ENCODE measurements at places on chromosomes 6 and 20.

- DNase-seq = no peak
Observed at GRCh38 chr6:44333273-44333919, 9.1 kb upstream of the SPATS1 start.

DNA sequence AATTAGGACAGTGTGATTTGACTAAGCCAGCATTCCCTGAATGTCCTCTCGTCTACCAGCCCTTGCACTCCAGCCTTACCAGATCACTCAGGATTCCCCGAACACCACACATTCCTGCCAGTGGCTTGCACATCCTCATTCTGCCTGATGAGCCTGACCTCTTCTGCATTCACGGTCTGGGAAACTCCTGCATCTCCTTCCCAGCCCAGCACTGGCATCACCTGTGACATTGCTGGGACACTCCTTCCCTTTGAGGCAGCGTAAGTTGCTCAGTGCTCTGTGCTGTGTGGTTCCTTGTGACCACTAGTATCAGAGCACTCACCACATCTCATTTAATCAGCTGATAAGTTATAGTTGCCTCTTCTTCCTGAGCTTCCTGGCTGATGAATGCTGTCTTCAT lies 17.3 kb downstream of the NCOA7 start:
- DNase-seq = no peak

GRCh38 chr6:130482645-130483390 lies 117.0 kb downstream of the TMEM200A start:
- no peak for DNase-seq

- DNase-seq = no peak
Observed at GRCh38 chr6:39508515-39508914, 186.0 kb upstream of the KCNK16 start.

DNA sequence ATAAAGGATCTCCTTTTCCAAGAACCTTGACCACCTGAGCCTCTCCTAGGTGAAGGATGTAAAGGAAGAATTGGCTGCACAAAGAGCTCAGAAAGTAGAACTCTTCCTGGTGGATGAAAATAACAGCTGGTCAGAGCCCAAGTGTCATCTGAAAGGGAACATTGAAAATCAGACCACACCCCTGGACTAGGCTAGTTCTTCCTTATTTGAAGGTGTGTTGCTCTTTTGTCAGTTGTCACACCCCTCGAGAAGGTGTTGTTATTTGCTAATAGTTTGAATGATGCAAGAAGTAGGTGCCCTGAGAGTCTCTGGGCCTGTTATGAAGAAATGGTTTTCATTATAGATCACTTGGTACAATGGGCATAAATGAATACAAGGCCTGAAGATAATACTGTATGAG lies 31.1 kb downstream of the NHLRC1 start:
- no peak for DNase-seq

DNA sequence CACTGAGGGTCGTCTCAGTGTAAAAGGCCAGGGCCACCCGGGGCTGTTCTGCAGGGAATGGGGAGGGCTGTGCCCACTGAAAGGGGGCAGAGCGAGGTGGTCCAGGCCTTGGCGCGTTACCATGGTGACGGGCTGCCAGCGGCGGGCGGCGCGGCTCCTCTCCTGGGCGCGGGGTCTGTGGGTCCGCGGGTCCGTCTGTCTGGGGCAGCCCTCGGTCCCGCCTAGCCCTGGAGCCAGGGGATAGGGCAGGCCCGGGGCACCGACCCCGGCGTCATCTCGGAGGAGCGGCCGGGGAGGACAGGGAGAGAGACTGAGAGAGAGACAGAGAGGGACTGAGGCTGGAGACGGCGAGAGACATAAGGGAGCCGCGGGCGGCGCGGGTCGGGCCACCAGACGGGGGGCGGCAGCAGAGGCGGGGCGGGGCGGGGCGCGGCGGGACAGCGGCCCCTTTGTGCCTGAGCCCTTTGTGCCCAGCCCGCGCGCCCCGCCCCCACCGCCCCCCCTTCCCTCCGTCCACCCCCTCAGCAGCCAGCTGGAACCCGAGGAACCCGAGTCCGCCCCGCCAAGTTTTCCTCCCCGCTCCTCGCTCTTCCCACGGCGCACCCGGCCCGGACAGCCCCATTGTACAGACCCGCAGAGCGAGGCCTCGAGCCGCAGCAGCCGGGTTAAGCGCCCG lies at the start of gene KIAA1755:
TSS of gene KIAA1755 (minus strand) at position 358 of the 676 bp plus-strand sequence. CDS start at position 123, 235 bp downstream.
- DNase-seq = no peak

DNA sequence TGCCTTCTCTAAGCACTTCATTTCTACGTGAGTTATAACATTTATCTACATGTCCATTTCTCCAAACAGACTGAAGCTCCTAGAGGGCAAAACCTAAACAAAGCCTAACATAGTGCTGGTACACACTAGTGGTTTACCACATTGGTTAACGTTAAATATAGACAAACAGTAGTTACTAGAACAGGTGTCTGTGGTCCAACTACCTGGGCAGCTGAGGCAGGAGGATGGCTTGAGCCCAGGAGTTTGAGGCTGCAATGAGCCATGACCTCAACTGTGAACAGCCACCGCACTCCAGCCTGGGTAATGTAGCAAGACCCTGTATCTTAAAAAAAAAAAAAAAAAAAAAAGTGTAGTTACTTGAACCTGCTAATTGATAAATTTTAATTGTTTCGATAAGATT lies 26.5 kb downstream of the PTPRK start:
- no peak for DNase-seq

DNA sequence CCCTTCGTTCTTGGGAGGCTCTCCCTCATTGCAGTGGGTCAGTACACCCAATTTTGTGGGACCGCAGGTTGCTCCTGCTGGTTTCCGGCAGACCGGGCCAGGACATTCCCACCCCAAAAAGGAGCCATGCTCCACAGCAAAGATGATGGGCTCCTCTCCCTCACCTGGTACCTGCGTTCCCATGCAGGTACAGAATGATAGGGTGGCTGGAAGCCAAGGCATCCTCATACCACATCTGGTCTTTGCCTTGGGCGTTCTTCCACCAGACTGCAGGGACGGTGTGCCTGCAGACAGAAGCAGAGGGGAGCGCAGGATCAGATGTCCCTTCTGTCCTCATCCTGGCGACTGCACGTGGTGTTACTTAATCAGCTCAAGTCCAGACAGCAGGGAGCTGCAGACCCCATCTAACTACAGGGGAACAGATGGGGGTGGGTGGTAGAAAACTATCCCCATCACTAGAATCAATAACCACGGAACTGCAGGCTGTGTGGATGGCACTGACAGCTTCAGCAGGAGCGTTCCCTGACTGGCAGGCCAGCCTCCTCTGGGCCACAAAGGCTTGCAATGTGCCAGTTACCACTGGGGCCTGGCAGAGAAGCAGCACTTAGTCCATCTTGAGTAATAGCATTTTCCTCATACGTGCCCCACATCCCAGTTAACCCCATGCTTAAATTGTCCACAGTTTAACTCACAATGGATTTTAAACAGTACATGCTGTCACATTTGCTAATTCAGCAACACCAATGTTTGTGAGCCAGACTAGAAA lies 70.4 kb downstream of the ABHD12 start:
- no peak for DNase-seq

- no peak for DNase-seq
Observed at GRCh38 chr6:13065581-13065980, 262.8 kb downstream of the TBC1D7 start.

- DNase-seq = no peak
Observed at GRCh38 chr20:25256226-25256859, 8.5 kb downstream of the PYGB start.

DNA sequence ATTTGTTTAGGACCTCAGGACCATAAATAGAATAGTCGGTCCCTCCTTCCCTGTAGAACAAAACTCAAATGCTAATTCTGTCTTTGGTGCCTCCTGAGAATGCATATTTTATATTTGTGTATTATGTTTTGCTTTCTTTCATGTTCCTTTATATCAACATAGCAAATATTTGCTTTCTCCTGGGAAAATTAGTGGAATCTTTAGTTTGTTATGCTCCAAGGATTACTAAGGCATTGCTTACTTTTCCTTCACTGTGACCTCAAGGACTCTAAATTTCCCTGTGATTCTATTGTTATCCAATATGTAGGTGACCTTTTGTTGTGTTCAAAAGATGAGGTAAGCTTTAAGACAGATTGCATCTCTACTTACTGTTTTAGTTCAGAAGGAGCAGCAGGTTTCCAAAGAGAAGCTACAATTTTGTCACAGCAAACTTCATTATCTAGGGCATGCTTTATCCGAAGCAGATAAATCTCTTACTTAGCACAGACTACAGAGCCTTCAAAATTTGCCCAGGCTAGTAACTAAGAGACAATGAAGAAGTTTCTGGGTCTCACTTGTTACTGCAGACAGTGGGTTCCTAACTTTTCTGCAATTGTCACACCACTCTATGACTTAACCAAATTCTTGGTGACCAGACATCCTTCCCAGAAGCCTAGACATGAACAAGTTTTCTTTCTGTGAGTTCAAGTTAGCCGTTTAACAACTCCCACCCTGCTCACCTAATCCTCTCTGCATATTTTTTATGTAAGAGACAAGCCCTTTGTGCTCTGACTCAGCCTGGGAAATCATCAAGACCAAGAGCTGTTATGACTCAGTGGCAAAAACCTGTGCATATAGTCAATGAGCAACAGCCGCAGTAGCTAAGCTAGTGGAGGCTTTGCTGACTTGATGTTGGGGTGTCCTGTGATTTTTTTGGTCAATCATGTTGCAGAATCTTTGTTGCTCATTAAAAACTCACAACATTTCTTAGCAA lies 378.8 kb downstream of the QKI start:
- no peak for DNase-seq

- no peak for DNase-seq
Observed at GRCh38 chr6:133809406-133809805, 79.5 kb upstream of the TCF21 start.

DNA sequence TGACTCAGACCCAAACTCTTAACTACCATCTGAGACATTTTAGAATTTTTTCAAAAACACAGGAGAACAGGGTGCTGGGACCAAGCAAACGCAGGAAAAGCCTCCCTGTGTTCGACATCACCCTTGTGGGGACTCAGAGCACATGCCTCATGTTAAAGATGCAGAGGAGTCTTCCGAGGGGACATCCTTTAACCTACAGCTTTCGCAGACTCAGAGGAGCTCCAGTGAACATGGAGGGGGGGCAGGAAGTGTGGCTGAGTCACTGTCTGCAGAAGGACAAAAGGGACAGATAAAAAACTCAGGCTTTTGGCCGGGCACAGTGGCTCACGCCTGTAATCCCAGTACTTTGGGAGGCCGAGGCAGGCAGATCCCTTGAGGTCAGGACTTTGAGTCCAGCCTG lies 15.1 kb downstream of the BMP7 start:
- no peak for DNase-seq

DNA sequence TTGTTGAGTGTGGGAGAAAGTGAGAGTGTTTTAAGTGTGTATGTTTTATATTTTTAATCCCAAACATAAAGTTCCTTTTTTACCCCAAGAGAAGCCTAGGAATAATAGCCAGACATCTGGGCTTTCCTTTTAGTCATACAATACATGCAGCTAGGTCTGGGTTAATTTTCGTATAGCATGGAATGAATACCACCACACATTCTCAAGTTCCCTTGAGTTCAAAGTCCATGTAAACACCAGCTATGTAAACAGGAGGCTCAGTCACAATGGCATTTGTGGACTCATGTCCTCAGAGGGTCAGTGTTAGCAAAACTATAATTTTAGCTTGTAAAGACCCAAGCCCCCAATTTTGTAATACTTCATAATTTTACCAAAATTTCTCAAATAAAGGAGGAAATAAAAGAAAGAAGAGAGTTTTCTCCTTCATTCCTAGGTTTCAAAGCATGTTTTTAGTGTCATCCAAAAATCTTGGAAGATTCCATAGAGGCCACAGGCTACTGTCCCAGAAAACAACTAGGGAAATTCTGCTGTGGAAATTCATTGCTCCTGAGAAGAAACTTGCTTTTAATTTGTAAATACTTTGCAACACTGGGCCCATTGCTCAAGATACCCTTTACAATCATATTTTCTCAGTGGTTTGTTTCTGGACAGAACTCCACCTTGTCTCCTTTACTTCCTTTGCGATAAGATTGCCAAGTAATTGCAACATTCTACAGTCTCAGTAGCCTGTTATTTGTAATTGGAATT lies 671.2 kb downstream of the COL12A1 start:
- no peak for DNase-seq

DNA sequence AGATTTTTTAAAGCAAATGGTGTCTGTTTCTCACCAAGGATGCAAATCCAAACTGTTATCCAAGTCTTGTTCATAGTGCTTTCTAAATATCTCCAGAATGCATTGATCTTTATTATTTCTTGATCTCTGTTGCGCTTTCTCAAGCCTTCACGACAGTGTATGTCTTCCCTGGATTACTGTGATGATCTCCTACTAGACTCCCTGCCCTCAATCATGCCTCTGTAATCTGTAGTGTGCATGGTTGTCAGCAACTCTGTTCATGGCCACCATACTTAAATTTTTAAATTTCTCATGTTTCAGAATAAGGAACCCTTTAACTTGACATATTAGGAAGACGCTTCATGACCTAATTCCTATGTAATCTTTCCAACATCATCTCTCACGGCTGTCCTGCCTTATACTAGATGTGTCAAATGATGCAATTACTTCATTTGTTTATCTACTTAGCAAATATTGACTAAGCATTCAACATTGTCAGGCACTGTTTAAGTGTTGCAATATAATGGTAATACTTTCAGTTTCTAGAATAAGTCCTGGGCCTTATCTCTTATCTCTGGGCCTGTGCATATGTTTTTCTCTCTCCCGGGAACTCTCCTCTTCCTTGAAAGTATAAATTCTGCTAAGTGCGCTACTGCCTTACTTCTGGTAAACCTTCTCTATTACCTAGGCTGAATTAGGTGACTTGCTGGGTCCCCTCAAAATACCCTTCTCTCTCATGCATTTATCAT lies 25.6 kb upstream of the AHI1 start:
- DNase-seq = no peak

Data from stimulated activated naive B cell treated with anti-CD40 and anti-IgM and Interleukin-4, amounts not matched to agents 10 μg/mL and 1 μg/mL and 100 μg/mL, for 72 hours (primary cell).